Daoy (cell line): ENCODE measurements at places on chromosomes 12 and 14. TPM values are rescaled to one million over a fixed set of nuclear protein-coding genes. Genes with fewer than 3 reads are reported as not detected.

- DNase-seq = no peak
These were observed 140.3 kb upstream of the FAR2 start for GRCh38 chr12:29008786-29009185.

GRCh38 chr14:52391881-52392615 is 77.9 kb downstream of the PTGER2 start:
- peak; percentile 69 for DNase-seq

- DNase-seq = no peak
These were observed 47.2 kb downstream of the ALDH1L2 start for GRCh38 chr12:105036937-105037649.

- DNase-seq = no peak
These were observed 231.4 kb downstream of the TTC6 start for GRCh38 chr14:37826869-37827268.

GRCh38 chr12:53295891-53296219 is 513 bp downstream of the PFDN5 start:
- no peak for DNase-seq

- DNase-seq = peak; percentile 72
These were observed 3.9 kb downstream of the KDM2B start for GRCh38 chr12:121576851-121577391.

DNA sequence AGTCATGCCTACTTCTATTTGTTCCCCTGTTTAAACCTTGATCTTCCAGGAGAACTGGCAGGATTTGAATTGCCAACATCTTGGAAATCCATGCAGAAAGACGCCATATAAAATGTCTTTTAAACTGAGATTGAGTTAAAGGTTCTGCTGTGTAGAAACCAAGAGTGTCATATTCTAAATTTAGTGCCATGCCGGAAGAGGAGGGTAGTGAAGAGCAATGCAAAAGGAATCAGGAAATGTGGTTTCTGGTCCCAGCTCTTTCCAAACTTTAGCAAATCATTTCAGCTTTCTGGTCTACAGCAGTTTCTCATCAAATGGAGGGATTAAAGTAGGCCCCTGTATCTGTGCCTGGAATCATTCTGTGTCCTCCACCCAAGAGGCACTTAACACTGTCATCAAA is 85.7 kb downstream of the BTG1 start:
- DNase-seq = peak; percentile 60

DNA sequence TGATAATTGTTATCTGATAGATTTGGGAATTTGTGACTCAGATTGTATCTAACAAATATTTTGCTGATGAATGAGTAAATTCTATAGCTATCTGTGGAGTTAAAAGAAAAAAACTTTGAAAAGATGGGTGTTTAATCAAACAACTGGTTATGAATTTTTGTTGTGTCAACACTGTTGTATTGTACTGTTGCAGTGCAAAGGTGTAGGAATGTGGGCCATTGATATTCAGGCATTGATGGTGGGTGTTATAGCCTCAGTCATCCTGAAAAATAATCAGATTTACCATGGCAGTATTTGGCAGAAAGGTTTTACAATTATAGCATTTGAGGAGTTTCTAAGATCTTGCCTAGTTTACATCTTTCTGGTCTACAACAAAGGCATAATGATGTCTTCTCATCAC is 15.4 kb downstream of the DRAM1 start:
- no peak for DNase-seq

DNA sequence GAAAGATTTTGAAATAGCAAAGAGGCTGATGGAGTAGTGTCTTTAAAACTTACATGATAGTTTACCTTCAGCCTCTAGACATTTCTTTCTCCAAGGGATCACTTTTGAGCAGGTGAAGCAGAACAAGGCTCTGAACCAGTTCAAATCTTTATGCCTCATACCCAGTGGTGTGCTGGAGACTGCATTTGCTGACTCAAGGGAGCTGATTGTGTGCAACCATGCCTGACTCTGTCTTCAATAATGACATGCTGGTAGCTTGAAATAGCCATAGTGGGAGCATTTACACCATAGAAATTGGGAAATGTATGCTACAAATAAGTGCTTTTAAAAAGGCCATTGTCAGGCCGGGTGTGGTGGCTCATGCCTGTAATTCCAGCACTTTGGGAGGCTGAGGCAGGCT is 482.0 kb downstream of the TMTC2 start:
- DNase-seq = no peak

DNA sequence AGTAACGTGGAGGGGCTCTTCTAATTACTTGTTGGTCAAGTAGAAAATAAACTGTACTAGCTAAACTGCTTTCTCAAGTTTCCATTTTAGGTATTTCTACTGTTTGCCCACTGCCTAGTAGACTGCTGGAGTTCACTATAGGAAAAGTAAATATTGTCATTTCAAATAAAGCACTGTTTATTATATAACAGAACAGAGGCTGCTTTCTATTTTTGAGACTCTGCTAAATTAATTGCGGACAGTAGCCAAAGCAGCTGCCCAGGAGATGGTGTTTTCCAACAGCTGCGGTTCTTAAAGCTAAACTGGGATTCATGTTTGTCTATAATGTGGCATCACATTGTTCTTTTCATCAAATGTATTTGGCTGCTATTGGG is 15.9 kb upstream of the SIX1 start:
- no peak for DNase-seq

DNA sequence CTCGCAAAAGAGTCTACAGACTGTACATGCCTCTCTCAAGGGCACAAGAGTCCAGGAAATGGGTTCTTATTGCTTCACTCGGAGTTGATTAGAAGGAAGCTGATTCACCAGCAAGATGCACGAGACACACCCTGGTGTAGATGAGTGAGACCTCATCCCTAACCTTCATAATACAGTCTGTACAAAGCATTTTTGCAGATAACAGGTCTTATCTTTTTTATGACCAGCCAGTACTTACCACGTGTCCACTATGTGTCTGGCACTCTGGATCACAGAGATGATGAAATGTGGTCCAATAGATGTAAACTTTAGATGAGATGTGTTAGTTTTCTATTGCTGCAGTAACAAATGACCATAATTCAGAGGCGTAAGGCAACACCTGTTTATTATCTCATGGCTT is 53.4 kb upstream of the PWP1 start:
- DNase-seq = no peak

DNA sequence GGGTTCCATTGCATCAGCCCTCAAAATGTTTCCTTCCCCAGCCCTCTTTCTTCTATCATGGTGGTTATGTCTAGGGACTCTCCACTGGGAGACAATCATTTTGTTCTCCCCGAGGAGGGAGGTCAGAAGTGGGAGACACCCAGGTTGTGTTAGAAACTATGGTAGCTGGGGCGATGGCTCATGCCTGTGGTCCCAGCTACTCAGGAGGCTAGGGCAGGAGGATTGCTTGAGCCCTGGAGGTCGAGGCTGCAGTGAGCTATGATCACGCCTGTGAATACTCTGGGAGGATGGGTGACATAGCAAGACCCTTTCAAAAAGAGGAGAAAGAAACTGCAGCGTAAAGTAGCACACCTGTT is 13.0 kb upstream of the LRRC23 start:
- DNase-seq = no peak

GRCh38 chr14:66242001-66242400 is 244.2 kb upstream of the CCDC196 start:
- DNase-seq = no peak

GRCh38 chr14:88791629-88792472 is 902 bp downstream of the EML5 start:
- DNase-seq = peak; percentile 29

GRCh38 chr12:3332188-3332587 is 158.8 kb upstream of the PRMT8 start:
- no peak for DNase-seq

- DNase-seq = peak; percentile 38
These were observed 764 bp downstream of the RBM25 start for GRCh38 chr14:73058922-73059673.

GRCh38 chr14:68423686-68424085 is 369.2 kb downstream of the ZFP36L1 start:
- no peak for DNase-seq

- no peak for DNase-seq
These were observed 81.1 kb downstream of the ZFP36L1 start for GRCh38 chr14:68711561-68712309.

DNA sequence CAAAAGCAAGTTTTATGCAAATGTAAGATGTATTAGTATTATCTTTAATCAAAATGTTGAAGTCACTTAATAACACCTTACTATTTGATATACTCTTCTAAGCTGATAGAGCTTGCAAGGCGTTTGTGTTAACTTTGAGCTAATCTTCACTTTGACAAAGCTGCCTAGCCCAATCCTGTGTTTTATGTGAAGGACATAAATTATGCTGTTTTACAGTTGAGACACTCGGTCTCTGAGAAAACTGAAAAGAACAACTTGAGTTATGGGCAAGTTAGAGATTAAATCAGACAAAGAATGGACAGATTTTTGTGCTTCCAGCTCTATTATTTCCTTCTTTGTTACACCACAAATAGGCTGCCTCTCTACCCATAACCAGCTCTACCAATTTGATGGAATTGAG is 42.0 kb upstream of the DAAM1 start:
- DNase-seq = no peak

DNA sequence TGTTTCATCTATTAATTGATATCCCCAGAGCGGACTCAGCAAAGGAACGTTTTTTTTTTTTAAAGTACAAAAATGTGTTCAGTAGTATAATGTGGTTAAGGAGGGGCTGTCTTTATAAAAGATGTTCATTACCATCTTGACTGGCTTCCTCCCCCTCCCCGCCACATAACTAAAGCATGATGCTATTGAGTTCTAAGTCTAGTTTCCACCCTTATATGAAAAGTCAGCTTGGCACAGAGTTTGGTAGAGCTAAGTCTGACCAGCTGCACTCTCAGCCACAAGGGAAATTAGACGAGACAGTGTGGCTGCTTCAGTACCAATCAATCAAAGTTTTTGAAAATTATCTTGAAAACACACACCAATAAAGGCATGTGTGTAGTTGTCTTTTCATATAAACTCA is 1.9 kb upstream of the MYBPC1 start:
- peak; percentile 13 for DNase-seq

DNA sequence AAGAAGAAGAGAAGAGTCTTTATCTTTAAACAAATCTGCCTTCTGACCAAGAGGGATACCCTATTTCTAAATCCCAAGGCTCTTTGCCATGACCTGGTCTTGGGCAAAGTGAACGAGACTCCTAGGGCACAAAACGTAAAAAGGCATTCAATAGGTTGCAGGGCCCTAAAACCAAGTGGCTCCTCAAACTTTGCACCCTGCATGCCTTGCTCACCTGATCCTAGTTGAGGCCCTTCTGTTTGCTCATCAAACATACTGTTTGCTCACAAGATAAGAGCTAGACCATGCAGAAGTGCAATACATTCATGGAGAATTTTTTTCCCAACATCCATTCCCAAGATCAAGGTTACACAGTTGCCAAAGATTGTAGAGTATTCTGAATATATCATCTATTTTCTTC is 7.9 kb upstream of the PRH1 start:
- DNase-seq = no peak

DNA sequence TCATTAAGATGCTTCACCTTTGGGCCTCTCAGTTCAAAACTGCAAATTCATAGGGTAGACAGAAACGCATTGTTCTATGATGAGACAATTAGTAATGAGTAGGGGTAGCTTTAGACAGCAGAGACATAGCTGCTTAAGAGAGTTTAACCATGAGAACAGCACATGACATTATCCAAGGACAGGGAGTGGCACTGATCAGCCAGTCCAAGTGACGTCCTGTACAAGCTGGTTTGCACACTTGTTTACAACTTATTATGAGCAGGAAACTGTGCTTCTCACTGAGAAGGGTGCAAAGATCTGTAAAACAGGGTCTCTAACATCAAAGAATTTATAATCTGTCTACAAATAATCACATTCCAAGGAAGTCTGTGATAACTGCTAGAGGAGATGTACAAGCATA is 11.2 kb upstream of the SRSF5 start:
- no peak for DNase-seq

DNA sequence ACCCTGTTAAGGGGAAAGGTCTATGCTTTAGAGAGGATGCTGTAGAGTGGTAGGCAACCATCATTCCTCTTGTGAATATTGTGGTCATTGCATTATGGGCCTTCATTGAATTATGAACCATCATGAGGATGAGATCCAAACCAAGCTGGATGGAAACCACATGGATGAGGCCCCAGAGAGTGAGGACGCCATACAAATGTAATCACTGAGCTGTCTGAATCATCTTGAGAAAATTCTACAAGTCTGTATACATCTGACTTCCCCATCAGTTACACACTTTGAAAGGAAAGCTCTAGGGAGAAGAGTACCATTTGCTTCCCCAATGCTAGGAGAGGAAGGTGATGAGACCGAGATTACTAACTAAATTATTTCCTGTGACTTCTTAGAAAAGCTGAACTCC is 172.9 kb downstream of the CACNA1C start:
- DNase-seq = no peak

- no peak for DNase-seq
These were observed 25.4 kb downstream of the SVOP start for GRCh38 chr12:108995370-108995992.

- no peak for DNase-seq
These were observed 192.4 kb downstream of the DACT1 start for GRCh38 chr14:58830121-58830520.

Gene SLC38A4
- 0.23 and 0.36 TPM in 2 replicates for total RNA-seq

Gene MSI1
- 0.33 and 3.1 TPM in 2 replicates for total RNA-seq

Gene MRPL51
- total RNA-seq = 250 and 327 TPM in 2 replicates

Gene EPYC
- total RNA-seq = not detected in 2 replicates

Gene PRPH
- total RNA-seq = 0.69 TPM in 1 of 2 replicates, not detected in the other

Gene FRS2
- total RNA-seq = 17.8 and 39.7 TPM in 2 replicates

Gene RNASE3
- total RNA-seq = not detected in 2 replicates

Gene LDHB
- 1,282 and 1,556 TPM in 2 replicates for total RNA-seq

Gene LMNTD1
- total RNA-seq = 0.57 TPM in 1 of 2 replicates, not detected in the other

Gene PMCH
- total RNA-seq = not detected in 2 replicates

Gene AKAP6
- 0.48 and 2.1 TPM in 2 replicates for total RNA-seq

Gene TAS2R30
- total RNA-seq = 0.46 TPM in 1 of 2 replicates, not detected in the other

Gene MUCL1
- not detected in 2 replicates for total RNA-seq

Gene FGF6
- total RNA-seq = not detected in 2 replicates

Gene CLMN
- total RNA-seq = 3.5 and 4.2 TPM in 2 replicates
